Cerebellum (tissue), 4 donors: ENCODE measurements at places on chromosomes 3 and 15. TPM values are rescaled to one million over a fixed set of nuclear protein-coding genes. Genes with fewer than 3 reads are reported as not detected.

Gene CEMIP
- total RNA-seq, result 7.1 TPM

Gene CLEC3B
- 17.1 TPM for total RNA-seq

Gene RTP1
- 0.27 TPM for total RNA-seq

Gene DCBLD2
- 55.3 TPM for total RNA-seq

Gene TPRG1
- total RNA-seq, result 3.4 TPM

Gene MCTP2
- total RNA-seq, result 0.64 TPM

Gene CTXND1
- 7.3 TPM for total RNA-seq
